Gastroesophageal sphincter (tissue), 4 donors: ENCODE measurements at places on chromosomes 16 and 17.

DNA sequence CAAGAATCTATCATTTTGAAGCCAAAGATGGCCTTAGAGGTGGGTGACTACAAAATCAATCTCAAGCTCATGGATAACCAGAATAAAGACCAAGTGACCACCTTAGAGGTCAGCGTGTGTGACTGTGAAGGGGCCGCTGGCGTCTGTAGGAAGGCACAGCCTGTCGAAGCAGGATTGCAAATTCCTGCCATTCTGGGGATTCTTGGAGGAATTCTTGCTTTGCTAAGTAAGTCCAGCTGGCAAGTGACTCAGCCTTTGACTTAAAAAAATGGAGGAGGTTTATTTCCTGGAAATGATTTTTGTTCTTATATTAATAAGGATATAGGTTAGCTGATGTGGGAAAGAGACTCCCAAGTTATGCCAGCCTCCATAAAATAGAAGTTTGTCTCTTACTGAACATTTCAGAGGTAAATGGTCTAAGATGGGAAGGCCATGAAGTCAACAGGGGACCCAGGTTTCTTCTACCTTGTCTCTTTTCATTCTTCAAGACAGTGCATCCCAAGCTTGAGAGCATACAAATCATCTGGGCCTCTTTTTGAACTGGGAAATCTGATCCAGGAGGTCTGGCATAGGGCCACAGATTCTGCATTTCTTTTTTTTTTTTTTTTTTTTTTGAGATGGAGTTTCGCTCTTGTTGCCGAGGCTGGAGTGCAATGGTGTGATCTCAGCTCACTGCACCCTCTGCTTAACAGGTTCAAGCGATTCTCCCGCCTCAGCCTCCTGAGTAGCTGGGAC is 19.8 kb upstream of the TANGO6 start:
- ATAC-seq: no peak

DNA sequence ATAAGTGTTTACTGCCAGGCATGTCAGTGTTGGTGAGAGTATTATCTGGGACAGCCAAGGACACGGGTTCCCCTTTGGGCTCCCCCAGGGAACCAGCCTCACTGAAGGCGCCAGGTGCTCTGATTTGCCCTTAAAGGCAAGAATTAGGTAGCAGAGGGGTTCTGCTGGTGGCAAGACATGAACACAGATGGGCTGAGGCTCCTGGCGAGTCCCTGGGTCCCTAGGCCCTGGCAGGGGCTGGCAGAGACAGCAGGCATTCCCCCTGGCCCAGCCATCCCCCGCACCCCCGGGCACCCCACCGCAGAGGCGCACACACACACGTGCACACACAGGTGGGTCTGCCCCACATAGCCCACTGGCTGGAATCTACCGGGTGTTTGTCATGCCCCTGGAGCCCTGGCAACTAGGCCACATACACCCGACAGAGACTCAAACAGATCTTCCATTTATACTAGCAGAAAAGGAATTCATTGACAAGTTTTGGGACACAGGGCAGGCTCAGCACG is 153.3 kb downstream of the C16orf78 start:
- ATAC-seq: no peak

DNA sequence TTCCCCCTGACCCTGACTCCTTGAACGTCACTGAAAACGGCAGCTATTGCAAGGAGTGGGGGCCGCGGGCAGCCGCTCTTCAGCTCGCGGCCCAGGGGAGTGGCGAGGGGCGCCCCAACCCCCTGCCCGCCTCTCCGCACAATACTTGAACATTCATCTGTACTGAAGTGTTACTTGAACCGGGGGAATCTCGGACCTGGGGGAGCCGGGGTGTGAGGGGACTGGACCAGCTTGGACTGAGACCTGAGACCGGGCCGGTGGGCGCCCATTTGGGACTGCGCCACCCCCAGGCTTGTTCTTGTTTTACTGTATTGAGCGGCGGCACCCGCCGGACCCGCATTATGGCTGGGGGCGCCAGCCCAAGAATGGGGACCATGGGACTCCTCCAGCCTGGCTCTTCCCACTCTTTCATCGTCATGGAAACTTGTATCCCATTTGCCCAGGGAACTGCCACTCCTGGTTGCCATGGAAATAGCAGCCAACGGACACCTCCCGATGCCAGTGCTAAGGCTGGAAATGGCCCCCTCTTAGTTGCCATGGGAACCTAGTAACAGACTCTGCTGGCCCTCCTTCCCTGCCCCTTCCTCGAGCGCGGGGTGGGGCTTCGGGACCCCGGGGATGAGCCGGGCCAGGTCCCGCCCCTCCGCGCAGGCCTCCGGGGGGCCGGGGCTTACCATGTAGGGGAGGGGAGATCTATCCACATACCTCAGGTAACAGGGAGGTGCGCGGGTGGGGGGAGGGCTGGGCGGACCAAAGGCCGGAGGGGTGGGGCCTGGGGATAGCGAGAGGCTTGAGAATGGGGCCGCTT is 805 bp upstream of the ORAI3 start:
- ATAC-seq: peak; percentile 79

GRCh38 chr16:70253291-70254106 is 1.8 kb upstream of the EXOSC6 start:
- no peak for ATAC-seq

DNA sequence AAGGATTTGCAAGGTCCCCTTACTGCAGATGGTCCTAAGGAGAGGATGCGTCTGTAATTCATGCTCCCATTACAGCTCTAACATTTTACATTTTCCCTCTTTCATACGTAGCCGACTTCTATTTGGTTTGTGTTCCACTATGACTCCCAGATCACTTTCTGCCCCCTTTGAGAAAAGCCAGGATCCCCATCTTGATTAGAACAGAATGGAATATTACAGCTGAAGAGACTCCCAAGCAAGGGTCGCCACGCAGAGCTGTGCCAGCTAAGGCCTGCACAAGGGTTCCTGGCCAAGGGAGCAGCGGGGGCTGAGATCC is 3.4 kb upstream of the CDT1 start:
- ATAC-seq: no peak

DNA sequence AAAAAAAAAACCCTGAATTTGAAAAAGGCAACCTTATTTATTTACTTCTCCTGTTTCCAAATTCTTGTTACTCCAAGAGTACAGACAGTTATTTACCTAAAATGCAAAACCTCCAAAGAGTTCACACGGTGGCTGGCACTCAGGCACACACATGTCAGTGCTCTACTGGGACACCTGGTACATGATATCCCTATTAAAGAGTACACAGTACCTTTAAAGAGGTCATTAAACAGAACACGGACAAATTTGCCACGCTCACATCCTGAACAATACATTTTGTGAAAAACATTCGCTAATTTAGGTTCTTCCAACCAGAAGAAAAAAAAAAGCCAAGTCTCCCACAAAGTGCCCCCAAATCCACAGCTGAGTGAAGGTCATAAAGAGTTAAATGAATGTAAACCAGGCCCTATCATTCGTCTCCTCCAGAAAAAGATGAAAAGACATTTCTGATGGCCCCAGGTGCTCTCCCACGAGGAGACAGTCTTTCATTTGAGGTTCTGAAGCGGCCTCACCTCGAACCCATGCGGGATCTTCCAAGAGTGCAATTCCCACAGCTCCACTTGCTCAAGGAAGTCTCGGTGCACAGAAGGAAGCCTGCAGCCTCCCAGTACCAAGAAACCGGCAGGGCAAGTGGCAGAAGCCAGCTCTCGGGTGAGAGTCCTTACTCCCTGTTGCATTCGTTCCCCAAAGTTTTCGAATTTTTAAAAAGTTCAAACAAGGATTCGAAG is 993 bp downstream of the ERN1 start:
- no peak for ATAC-seq

GRCh38 chr17:43757171-43757660 is 1.4 kb downstream of the SOST start:
- no peak for ATAC-seq

- ATAC-seq: no peak
These were observed 45.9 kb downstream of the JPH3 start for GRCh38 chr16:87648236-87648635.

- ATAC-seq: no peak
These were observed 174.6 kb downstream of the AATF start for GRCh38 chr17:37123386-37123785.

GRCh38 chr17:6753006-6753445 is 2.8 kb upstream of the XAF1 start:
- ATAC-seq: peak; percentile 76

- ATAC-seq: no peak
These were observed 25.3 kb upstream of the MTMR4 start for GRCh38 chr17:58539698-58540097.

DNA sequence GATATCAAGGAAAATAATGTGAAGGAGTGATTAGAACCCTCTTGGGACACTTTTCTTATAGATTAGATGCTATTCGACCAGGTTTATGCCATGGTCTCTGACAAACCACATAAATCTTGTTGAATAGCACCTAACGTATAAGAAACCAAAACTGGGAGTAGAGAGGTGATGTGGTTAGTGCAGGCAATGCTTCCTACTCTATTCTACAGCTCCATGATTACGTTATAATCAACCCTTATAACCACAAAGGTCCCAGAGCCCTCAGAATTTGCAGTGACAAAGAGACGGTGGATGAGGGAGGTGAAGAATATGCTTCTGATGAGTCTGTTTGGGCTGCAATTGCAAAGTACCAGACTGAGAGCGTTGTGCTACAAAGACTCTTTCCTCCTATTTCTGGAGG is 78.4 kb downstream of the ARHGAP44 start:
- no peak for ATAC-seq

- ATAC-seq: no peak
These were observed 877 bp upstream of the BCL7C start for GRCh38 chr16:30894540-30895368.

- ATAC-seq: no peak
These were observed 5.6 kb upstream of the XPO6 start for GRCh38 chr16:28217326-28217725.

GRCh38 chr16:57426356-57426755 is 20.8 kb downstream of the CIAPIN1 start:
- ATAC-seq: no peak

DNA sequence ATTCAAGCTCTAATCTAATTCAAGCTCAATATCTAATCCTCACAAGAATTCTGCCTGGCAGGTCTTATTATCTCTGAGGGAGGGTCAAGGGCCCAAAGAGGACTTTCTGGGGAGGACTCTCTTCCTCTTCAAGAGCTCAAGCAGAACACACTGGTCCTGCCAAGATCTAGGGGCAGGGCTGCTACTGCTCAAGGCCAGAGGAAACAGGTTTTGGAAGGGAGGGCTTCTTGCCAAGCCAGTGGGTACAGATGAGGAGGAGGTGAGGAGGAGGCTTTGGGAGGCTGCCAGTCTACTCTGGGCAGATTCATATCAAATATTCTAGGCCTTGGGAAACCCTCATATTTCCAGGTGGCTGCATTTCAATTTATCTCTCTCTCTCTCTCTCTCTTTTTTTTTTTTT is 51.8 kb upstream of the IL34 start:
- ATAC-seq: peak; percentile 59
